ENCODE measurements at places on chromosomes 11 and 22.

DNA sequence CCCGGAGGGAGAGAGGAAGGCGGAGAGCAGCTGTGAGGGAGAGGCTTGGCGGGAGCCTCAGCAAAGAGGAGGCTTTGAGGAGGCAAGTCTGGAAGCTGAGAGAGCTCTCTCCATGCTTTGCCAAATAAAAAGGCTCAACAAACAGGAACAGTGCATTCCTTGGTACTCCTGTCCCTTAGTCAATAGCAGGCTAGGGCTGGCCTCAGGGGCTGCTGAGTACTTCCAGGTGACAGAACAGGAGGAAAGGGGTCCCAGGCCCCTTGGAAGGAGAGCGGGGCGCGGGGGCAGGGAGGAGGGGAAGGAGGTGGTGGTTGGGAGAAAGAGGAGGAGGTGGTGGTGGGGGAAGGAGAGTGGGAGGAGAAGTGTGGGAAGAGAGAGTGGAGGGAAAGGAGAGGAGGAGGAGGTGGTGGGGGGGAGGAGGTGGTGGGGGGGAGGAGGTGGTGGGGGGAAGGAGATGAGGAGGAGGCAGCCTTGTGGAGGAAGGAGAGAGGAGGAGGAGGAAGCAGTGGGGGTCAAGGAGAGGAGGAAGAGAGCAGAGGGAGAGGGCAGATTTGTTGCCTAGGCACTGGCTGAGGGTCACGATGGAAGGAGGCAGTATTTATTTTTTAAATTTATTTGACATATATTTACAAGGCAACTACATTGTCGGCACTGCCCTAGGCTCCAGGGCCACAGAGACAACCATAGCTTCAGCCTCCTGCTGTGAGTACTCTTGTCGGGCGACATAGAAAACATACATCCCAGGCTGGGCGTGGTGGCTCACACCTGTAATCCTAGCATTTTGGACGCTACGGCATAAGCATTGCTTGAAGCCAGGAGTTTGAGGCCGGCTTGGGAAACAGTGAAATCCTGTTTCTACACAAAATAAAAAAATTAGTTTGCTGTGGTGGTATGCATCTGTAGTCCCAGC lies 74.2 kb upstream of the ZBED5 start:
- DNase-seq = peak; percentile 65

DNA sequence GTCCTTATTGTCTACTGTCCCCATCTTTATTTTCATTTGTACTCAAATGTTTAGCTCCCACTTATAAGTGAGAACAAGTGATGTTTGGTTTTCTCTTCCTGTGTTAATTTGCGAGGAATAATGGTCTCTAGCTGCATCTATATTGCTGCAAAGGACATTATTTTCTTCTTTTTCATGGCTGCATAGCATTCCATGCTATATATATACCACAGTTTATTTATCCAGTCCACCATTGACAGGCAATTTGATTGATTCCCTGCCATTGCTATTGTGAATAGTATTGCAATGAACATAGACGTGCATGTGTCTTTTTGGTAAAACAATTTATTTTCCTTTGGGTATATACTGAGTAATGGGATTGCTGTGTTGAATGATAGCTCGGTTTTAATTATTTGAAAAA lies 1545.8 kb upstream of the RAG2 start:
- DNase-seq = no peak

DNA sequence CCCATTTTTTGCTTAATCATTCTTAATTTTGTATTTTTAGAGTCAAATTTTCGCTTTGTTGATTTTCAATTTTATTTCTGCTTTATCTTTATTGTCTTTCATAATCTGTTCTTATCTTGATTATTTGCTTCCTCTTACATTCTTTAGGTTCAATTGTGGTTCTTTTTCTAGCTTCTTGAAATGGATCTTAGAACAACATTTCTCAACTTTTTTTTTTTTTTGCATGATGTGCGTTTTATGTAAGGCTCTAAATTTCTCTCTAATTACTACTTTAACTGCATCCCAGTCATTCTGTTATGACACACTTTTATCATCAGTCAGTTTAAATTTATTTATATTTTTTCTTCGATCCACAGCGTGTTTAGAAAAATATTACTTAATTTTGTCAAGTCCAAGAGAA lies 65.2 kb upstream of the PARVA start:
- DNase-seq = no peak

GRCh38 chr11:97974798-97975498 lies 1045.8 kb upstream of the CNTN5 start:
- DNase-seq = no peak

DNA sequence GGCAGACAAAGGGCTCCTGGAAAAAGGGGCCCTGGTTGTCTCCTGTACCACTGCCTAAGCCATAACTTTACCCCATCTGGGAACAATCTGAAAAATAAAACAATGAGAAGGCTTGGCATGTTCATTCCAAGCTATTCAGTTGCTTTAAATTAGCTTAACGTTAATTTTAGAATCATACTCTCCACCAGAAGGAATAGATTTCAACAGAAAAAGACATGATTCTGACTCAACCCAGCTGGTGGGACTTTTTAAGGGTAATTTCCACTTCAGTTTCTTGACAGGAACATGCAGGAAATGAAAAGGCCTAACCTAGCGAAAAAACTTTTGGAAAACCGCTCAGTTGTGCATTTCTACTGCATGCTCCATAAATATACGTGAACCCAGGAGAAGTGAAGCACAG lies 7.9 kb downstream of the SF3A1 start:
- no peak for DNase-seq
